ENCODE measurements at places on chromosomes 13 and 19. TPM values are rescaled to one million over a fixed set of nuclear protein-coding genes. Genes with fewer than 3 reads are reported as not detected.

The NLRP5 gene
- not detected for total RNA-seq

The PDE4C gene
- 0.98 TPM for total RNA-seq

The NALCN gene
- total RNA-seq: 1.7 TPM

The NLRP9 gene
- total RNA-seq: not detected

The ZNF560 gene
- total RNA-seq: 0.49 TPM

The ZNF493 gene
- total RNA-seq: 34.6 TPM

The REEP6 gene
- total RNA-seq: 6.1 TPM

The ZNF835 gene
- total RNA-seq: 1.7 TPM

The BRSK1 gene
- total RNA-seq: 10.1 TPM

The NRTN gene
- total RNA-seq: 3.7 TPM

The ZNF492 gene
- not detected for total RNA-seq

The SLC7A9 gene
- total RNA-seq: not detected

The LILRB1 gene
- 2.2 TPM for total RNA-seq

The C19orf67 gene
- total RNA-seq: not detected

The CGB8 gene
- not detected for total RNA-seq

The PEX11G gene
- 2.7 TPM for total RNA-seq

The CPB2 gene
- not detected for total RNA-seq

The PCSK4 gene
- 5.4 TPM for total RNA-seq

The PTPRS gene
- 295 TPM for total RNA-seq

The ESD gene
- 107 TPM for total RNA-seq

The MRPS12 gene
- 44.7 TPM for total RNA-seq

The PNMA8B gene
- total RNA-seq: 2.7 TPM

The IL17D gene
- 3.7 TPM for total RNA-seq

The KLK7 gene
- total RNA-seq: 14.2 TPM

The F10 gene
- 16.7 TPM for total RNA-seq

The RGL3 gene
- 19.6 TPM for total RNA-seq

The SAFB2 gene
- 85.4 TPM for total RNA-seq

The ZNF552 gene
- total RNA-seq: 24.1 TPM

The SHC2 gene
- total RNA-seq: 26.0 TPM

The TSEN34 gene
- total RNA-seq: 52.3 TPM

The MIA gene
- total RNA-seq: 11.0 TPM

The CYP4F12 gene
- total RNA-seq: 76.1 TPM

The ONECUT3 gene
- total RNA-seq: not detected

The RDH8 gene
- total RNA-seq: not detected

The SIGLEC8 gene
- total RNA-seq: not detected

The KCTD12 gene
- 57.2 TPM for total RNA-seq

The KIR3DL2 gene
- total RNA-seq: not detected

The CEACAM20 gene
- total RNA-seq: not detected

The IL12RB1 gene
- total RNA-seq: not detected

The TBXA2R gene
- 1.7 TPM for total RNA-seq

The LRRC4B gene
- total RNA-seq: 17.9 TPM
